ENCODE measurements at places on chromosomes 4 and X.

DNA sequence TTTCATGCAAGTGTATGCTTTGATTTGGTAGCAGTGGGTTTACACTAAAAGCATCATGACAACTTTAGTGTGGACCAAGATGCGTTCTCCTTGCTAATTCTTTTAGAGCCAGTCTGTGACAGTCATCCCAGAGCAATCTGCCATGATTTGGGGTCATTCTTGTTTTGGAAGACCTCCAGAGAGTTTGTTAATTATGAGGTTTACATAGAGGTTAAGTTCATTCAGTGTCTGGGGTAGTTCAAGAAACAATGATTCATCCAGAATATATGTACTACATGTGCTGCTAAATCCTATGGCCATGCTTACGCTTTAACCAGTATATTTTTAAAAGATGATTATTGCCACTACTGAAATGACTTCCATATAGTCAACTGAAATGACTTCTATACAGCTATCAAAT is 328.5 kb upstream of the AGA start:
- H3K4me1 ChIP-seq: no peaks in the 10 kb centered on the region
- no peaks in the 10 kb centered on the region for H3K27me3 ChIP-seq
- no peak overlapping the region for H3K27ac ChIP-seq
- H3K4me3 ChIP-seq: no peak overlapping the region
- no peaks in the 10 kb centered on the region for H3K36me3 ChIP-seq
- no peak for DNase-seq

DNA sequence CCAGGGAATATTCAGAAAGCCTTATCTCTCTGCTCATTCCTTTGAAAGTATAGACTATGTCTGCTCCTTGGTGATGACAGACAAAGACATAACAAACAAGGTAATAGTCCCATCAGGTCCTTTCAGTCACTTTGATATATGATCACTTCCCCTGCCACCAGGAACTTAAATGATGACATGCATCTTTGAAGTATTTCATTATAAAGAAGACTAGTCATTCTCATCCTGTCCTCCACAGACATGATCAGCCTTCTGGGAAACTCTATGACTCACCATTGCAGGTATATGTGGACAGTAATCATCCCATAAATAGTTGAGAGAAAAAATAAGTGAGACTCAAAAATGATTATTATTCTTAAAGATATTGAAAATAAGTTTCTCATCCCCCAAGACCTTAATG is 117.5 kb upstream of the VCX2 start:
- no peak overlapping the region for H3K4me3 ChIP-seq
- no peaks in the 10 kb centered on the region for H3K4me1 ChIP-seq
- H3K27me3 ChIP-seq: no peaks in the 10 kb centered on the region
- H3K36me3 ChIP-seq: no peaks in the 10 kb centered on the region
- H3K27ac ChIP-seq: no peak overlapping the region

- no peaks in the 10 kb centered on the region for H3K36me3 ChIP-seq
- DNase-seq: no peak
- H3K4me1 ChIP-seq: no peaks in the 10 kb centered on the region
- H3K27me3 ChIP-seq: peaks cover 1% of the 10 kb centered on the region
Measured at GRCh38 chr4:121272526-121272925, 108.3 kb downstream of the QRFPR start.

- no peaks in the 10 kb centered on the region for H3K4me1 ChIP-seq
- DNase-seq: no peak
- H3K36me3 ChIP-seq: peaks cover 17% of the 10 kb centered on the region
- H3K4me3 ChIP-seq: no peak overlapping the region
- no peak overlapping the region for H3K27ac ChIP-seq
- H3K27me3 ChIP-seq: no peaks in the 10 kb centered on the region
Measured at GRCh38 chr4:123110147-123110546, 187.8 kb upstream of the NUDT6 start.

- H3K36me3 ChIP-seq: no peaks in the 10 kb centered on the region
- H3K27me3 ChIP-seq: no peaks in the 10 kb centered on the region
- H3K4me1 ChIP-seq: no peaks in the 10 kb centered on the region
Measured at GRCh38 chrX:118221270-118221669, 104.7 kb upstream of the KLHL13 start.

DNA sequence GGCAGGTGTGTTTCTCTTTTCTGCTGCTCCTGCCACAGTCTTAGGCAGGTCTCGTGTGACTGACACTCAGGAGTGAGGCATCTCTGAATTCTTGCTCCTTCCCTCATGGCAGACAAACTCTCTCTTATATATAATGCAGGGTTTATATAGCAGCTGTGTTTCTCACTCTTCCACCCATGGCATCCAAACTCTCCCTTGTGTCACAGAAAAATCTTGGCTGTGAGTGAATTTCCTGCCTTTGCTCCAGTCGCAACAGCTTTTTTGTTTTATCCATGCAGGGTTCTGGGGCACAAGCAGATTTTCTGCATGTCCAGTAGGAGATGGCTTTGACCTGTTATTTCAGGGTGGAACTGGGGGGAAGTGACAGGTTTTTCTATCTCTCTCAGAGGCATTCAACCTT is 1275.5 kb downstream of the ADGRL3 start:
- no peaks in the 10 kb centered on the region for H3K27me3 ChIP-seq
- no peaks in the 10 kb centered on the region for H3K36me3 ChIP-seq
- H3K4me3 ChIP-seq: no peak overlapping the region
- H3K27ac ChIP-seq: no peak overlapping the region
- DNase-seq: no peak

GRCh38 chr4:142124874-142125273 is 488.5 kb downstream of the IL15 start:
- H3K4me3 ChIP-seq: no peak overlapping the region
- H3K27ac ChIP-seq: no peak overlapping the region
- no peaks in the 10 kb centered on the region for H3K27me3 ChIP-seq
- DNase-seq: no peak
- H3K4me1 ChIP-seq: no peaks in the 10 kb centered on the region

DNA sequence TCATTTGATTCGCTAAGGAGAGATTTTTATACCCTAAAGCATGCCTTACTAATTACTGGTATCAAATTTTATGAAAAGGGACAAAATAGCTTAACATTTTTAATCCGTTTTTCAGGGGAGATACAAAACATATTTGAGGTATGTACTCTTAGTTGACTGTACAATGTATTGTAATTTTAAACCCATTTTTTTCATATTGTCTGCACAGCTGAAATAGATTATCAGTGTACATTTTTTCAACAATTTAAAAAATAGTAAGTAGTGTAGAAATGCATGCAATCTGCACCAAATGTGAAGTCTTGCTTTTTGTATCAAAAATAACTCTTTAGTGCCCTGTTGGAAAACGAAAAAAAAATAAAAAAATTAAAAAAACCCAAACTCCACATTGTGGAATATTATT is 82.2 kb downstream of the TENM3 start:
- H3K36me3 ChIP-seq: no peaks in the 10 kb centered on the region
- no peak overlapping the region for H3K27ac ChIP-seq
- DNase-seq: no peak
- no peaks in the 10 kb centered on the region for H3K4me1 ChIP-seq

- DNase-seq: no peak
- H3K27ac ChIP-seq: no peak overlapping the region
- H3K27me3 ChIP-seq: no peaks in the 10 kb centered on the region
- no peaks in the 10 kb centered on the region for H3K4me1 ChIP-seq
- H3K4me3 ChIP-seq: no peak overlapping the region
Measured at GRCh38 chr4:162116095-162116779, 47.6 kb downstream of the FSTL5 start.

GRCh38 chr4:89765528-89765927 is 71.4 kb downstream of the SNCA start:
- H3K4me3 ChIP-seq: no peak overlapping the region
- H3K36me3 ChIP-seq: no peaks in the 10 kb centered on the region
- peaks cover 2% of the 10 kb centered on the region for H3K27me3 ChIP-seq
- DNase-seq: no peak

DNA sequence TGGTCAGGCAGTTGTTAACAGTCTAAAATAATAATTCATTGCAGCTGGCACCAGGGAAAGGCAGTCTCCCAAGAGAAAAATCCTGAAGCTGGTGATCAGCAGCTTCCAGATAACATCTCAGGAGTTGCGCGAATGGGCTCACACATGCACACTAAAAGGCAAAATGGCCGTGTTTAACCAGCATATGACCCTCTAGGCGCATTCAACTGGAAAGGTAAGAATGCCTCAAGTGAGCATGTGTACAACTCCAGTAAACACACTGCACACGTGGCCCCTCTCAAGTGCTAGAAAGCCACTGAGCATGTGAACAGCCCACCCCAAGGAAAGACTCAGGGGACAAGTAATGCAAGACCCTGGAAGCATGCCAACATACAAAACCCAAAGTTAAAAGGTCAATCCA is 33.1 kb downstream of the STPG2 start:
- H3K4me1 ChIP-seq: no peaks in the 10 kb centered on the region
- no peaks in the 10 kb centered on the region for H3K36me3 ChIP-seq
- no peaks in the 10 kb centered on the region for H3K27me3 ChIP-seq
- no peak overlapping the region for H3K4me3 ChIP-seq
- DNase-seq: no peak

All from activated B cell treated with CpG ODN at 0.5 μM for 24 hours (primary cell).